Common myeloid progenitor, CD34-positive (primary cell): ENCODE measurements at places on chromosomes 5 and 9.
A peak's percentile ranks its signal among the peaks of the same experiment; 100 is the strongest.

- DNase-seq = peak; percentile 86
These were observed 892 bp upstream of the TNC start for GRCh38 chr9:115118879-115119218.

DNA sequence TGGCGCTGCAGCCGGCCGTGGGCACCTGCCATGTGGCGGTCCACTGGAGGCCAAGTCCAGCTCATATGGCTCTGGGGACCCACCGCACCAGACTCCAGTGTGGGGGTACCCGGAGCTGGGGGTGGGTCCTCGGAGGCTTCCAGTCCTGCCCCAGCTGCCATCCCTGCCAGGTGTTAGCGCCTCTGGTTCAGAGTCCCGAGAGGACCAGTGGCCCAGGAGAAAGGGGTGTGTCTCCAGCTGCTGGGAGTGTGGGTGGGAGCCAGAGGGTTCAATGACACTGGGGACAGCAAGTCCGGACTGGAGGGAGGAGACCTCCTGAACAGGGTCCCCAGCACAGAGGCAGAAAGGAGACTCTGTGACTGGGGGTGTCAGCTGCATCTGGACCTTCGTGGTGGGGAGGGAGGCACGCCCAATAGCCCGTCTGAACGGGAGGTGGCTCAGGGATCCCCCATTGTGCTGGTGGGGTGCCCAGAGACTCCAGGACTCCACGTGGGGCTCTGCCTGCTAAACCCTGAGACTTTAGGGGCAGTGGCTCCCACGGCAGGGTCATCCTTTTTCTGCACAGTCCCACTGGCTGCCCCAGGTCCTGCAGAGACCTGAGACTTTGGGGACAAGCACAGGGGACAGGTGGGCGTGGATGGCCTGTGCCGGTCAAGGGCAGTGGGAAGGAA lies 2.4 kb upstream of the AHRR start:
- DNase-seq = no peak

- DNase-seq = peak; percentile 58
These were observed 18.6 kb upstream of the MOB3B start for GRCh38 chr9:27548055-27548741.

- DNase-seq = peak; percentile 29
These were observed 396.9 kb downstream of the GADD45G start for GRCh38 chr9:90001747-90002146.

DNA sequence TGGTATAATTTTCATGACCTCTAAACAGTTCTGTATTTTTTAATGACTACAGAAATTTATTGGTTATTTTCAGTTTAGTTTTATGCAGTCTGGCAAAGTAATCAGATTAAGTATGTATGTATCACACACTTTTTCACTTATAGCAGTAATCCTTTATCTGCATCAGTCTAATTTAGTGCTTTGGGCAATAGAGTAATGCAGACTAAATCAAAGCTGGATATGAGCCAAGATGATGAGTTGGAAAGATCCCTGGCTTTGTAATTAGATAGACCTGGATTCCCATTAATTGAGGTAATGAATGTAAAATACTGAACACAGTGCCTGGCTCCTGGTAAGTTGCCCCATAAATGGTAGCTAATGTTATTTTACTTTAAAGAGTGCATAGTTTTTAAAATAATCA lies 215.4 kb upstream of the TLX3 start:
- DNase-seq = no peak

DNA sequence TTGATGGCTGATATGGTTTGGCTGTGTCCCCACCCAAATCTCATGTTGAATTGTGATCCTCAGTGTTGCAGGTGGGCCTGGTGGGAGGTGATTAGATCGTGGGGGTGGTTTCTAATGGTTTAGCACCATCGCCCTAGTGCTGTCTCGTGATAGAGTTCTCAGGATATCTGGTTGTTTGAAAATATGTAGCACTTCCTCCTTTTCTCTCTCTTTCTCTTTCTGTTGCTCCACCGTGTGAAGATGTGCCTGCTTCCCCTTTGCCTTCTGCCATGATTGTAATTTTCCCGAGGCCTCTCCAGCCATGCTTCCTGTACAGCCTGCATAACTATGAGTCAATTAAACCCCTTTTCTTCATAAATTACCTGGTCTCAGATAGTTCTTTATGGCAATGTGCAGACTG lies 111.6 kb downstream of the SREK1 start:
- peak; percentile 9 for DNase-seq

DNA sequence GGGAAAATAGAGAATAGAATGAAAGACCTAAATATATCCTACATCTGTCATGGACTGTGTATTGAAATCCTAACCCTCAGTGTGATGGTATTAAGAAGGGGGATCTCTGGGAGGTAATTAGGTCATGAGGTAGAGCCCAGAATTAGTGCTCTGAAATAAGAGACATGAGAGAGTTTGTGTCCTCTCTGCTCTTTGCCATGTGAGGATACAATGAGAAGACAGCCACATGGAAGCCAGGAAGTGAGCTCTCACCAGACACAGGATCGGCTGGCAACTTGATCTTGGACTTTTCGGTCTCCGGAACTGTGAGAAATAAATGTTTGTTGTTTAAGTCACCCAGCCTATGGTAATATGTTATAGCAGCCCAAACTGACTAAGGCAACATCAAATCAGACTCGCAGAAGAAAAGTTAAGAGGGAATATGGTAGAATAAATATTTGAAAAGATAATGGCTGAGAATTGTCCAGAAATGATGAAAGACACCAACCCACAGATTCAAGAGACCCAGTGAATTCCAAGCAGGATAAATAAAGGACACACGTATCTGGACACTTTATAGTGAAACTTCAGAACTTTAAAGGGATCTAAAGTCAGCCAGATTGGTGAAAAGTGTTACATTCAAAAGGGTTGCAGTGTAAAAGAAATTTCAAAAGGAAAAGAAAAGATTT lies 12.7 kb upstream of the SLC36A1 start:
- DNase-seq = no peak
